Stimulated activated naive CD4-positive, alpha-beta T cell treated with Interleukin-2 at 50 U/mL for 16 hours (primary cell): ENCODE measurements at places on chromosomes 11 and 22.

- no peak for DNase-seq
Observed at GRCh38 chr11:65439331-65440181, 17.0 kb downstream of the NEAT1 start.

DNA sequence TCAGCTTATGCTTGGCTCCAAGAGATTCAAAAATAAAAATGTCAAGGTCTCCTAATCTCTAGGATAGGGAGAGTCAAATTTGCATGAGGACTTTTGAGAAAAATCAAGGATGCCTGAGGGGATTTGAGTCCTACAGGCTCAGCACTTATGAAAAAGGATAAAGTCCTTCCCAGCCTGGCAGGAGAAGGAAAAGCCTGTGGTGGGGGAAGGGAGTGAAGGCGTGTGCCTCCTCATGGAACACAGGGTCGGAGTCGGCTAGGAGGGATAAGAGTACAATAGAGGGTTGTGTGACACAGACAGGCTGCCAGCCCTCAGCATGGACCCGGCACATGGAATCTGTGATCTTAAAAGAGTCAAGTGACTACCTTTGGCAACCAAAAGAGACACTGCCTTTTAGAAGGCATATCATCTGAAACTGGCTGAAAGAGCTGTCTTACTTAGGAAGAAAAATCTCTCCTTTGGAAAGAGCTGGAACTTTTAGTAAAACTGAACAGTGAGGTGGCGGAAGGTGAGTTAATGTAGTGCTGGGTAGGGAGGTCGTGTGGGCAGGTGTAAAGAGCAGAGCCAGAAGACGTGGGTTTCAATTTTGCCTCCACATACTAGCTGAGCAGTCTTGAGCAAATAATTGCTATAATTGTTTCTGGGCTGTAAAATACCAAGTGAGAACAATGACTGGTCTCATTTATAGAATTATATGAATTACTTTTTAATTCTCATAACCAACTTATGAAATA, 58.8 kb upstream of the RDX start:
- DNase-seq: no peak

DNA sequence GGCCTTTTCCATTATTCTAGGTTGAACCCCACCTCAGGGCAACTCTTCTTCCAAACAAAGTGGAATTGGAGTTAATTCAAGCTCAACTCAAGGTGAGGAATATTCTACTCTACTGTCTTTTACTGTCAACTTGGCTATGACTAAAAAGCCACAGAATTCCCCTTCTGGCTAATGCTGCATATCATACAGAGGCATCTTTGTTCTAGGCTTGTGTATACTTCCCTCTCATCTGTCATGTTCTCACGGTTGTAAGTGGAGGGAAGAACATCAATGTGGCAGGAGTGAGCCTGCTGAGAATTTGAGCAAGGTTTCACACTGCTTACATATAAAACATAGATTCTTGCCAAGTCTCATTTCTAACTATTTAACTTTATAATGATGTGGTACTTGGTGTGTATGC, 921.4 kb upstream of the CNTN5 start:
- no peak for DNase-seq

GRCh38 chr11:70399681-70400112, 1.4 kb downstream of the CTTN start:
- DNase-seq: no peak

GRCh38 chr11:120106354-120107150, 31.4 kb downstream of the TRIM29 start:
- no peak for DNase-seq

DNA sequence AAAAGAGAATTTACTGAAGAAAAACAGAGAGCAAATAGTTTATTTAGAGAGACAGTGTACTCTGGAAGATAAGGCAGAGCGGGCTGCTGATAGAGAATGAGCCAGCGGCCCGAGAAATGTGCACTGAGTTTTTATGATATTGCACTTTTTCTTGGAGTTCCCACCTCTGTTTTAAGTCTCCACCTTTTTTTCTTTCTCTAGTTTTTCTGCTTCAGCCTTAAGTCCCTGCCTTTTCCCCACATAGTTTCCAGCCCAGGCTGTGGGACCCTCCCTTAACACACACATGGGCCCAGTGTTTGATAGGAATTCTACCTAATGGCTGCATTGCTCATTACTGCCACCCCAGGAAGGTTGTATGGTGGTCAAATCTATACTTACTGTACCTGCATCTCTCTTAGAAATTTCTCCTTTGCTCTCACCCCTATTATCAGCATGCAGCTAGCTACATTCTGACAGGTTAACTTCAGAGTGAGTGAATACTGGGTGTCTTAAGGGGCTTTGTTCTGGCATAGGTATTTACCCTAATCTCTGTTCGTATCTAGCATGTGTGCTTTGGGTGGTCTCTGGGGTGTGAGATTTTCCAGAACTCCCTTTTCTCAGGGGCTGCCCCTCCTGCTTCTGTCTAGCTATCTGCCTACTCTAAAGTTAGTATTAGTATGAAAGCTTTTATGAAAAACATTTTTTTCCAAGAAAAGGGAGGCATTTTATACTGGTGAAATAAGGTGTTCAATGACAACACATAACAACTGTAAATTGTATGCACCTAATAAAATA, 127.3 kb upstream of the TOP3B start:
- no peak for DNase-seq
